ENCODE measurements at places on chromosomes 16 and 17.

- no peak for DNase-seq
Measured at GRCh38 chr17:17523001-17523730, 27.0 kb upstream of the RASD1 start.

- DNase-seq = no peak
Measured at GRCh38 chr16:25835126-25835525, 143.4 kb downstream of the HS3ST4 start.

DNA sequence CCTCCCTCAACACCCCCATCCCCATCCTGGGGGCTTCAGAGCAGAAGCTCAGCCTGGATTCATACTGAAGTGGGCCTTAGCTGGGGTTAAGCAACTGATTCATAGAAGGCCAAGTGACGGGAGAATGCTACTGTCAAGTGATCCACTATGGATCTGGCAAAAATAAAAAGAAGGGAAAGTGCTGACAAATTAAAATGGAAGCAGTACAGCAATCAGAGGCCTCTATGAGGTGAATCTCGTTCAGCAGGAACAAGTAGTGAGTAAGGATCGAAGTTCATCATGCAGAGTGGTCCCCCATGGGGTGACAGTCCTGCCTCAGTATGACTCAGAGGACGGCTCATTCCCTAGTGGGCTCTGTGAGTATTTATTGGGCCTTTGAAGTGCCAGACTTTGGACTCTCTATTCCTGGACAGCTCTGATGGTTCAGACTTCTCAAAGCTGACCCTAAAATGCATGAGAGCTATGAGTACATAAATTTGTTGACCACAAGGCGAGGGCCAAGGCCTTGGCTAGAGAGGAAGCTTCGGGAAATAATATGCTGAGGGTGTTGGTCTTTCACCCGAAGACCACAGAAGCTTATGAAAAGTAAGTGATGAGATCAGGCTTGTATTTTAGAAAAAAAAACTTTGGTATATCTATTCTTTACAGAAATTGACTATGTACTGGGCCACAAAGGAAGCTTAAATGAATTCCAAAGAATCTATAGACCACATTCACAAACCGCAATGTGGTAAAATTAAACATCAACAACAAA, 5.3 kb upstream of the NSMCE1 start:
- DNase-seq = no peak

GRCh38 chr17:13067629-13068303, 49.9 kb upstream of the ELAC2 start:
- DNase-seq = no peak

GRCh38 chr17:58504826-58505351, 9.5 kb downstream of the MTMR4 start:
- DNase-seq = no peak

- no peak for DNase-seq
Measured at GRCh38 chr16:88886420-88886844, 20.0 kb upstream of the PABPN1L start.

DNA sequence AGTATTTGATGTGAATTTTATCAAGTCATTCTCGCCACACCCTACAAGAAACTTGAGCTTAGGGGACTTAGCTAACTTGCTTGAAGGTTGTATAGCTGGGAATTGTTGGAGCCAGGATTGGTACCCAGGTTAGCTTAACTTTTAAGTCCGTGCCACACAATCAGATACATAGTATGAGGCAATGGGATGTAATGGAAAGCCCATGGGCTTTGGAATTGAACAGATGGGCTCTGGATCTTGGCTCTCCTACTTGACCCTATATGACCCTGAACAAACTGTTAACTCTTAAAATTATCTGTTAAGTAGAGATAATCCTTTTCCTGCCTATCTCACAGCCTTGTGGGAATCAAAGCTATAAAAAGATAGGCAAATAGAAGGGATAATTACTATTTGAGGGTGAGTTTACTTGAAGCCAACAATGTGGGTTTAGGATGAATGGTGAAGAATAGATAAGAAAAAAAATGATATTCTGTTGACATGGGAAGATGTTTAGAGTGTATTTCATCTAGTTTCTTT, 51.9 kb upstream of the CACNG3 start:
- DNase-seq = no peak

DNA sequence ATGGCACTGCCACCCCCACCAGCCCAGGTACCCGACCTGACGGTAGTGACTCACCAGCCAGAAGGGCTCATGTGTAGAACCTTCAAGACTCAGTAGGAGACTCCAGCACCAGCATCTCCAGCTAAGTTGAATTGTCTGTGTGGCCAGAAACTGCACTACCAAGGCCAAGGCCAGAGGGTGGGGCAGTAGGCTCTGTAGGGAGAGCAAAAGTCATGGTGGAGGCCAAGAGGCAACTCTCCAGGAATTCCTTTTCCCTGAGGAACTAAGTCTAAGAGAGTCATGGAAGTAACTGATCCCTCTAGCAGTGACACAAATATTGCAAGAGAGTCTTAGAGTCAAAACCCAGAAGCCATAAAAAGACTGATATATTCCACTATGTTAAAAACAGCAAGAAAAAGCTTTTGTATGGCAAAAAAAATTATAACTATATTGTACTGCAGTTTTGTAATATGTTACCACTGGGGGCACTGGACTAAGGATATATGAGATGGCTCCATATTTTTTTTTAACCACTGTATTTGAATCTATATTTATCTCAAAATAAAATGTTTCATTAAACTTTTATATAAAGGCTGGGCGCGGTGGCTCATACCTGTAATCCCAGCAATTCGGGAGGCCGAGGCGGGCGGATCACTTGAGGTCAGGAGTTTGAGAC, 30.2 kb upstream of the GUCY2D start:
- no peak for DNase-seq

DNA sequence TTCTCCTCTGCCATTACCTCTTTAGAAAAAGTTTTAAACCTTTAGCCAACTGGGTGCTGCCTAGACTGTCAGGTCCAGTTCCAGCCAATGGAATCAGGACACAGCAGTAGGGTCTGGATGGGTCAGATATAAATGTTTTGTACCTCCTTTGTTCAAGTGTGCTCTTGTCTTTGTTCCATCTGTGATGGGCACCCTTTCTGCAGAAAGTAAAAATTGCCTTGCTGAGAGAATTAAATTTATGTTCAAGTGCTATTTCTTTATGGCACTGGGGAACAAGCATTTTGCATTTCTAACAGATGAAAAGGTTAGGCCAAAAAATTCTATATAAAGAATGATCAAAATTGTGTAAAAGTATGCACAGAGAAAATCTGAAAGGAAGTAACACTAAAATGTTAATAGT, 5.2 kb upstream of the HP start:
- no peak for DNase-seq

GRCh38 chr17:29078183-29079045, 35.5 kb downstream of the PIPOX start:
- DNase-seq = no peak

DNA sequence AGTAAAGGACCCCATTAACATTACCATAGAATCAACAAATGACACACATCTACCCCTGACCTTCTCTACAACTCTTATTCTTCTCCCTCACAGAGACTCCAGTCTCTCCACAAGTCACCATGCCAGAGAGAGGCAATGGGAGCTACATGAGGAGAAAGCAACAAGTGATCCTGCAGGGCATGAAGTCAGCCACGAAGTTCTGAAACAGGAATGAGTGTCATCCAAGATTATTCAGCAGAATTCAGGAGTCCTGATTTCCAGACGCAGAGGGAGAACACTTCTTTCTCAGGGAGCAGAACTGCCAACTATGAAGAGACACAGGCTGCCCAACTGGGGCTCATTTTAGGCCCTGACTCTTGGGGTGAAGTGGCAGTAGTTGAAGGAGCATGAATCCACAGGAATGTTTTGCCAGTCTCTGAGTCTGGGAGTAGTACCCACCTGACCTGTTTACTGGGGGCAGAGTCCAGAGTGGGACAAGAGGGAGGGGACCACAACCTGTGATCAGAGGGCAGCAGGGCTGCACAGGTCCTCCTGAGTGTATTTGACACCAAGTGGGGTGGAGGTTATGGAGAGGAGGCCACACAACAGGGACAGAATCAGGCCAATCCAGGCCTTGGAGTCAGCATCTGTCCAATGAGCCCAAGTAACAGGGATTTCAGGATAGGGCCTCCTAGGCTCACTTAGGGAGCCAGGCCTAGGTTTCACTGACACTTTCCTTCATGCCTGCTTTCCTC, 2.4 kb upstream of the MTMR4 start:
- no peak for DNase-seq

DNA sequence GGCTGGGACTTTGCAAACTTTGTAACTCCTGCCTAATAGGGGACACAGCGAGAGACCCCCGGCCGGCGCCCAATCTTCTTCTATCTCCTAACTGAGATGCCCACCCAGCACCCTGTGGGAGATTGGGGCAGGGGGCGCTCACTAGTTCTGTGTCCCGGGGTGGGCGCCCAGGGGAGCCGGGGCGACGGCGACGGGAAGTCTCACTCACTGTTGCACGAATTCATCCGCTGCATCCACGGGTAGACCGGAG, 3.9 kb upstream of the HOXB5 start:
- DNase-seq = no peak

DNA sequence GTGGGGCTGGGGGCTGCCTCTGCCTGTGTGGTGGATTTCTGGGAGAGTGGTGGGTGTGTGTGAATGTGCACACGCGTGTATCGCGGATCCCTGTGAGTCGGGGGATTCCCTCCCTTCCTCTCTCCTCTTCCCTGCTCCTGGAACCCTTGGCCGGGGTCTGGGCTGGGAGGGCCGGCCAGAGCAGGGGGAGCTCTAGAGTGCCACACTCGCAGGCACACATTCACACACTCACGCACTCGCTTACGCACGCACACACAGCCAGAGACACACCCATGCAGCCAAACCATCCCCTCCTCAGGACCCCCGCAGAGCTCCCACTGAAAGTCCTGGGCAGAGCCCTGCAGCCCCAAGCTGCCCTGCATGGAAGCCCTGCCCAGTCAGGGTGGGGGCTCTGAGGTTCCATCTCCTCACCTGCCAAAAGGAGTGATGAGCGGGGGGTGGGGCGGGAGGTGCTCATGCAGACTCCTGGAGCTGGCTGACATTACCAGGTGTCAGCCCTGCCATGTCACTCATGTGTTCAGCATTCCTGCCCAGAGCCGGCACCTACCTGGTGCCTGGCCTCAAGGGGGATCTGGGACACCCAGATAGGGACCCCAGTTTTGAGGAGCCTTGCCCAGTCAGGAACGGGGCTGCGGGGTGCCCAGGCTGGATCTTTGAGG, 1.9 kb downstream of the NECAB2 start:
- DNase-seq = no peak

- no peak for DNase-seq
Measured at GRCh38 chr16:30621765-30622164, 11.6 kb upstream of the ZNF689 start.

- DNase-seq = no peak
Measured at GRCh38 chr16:16148755-16149154, 74.5 kb downstream of the ABCC6 start.

DNA sequence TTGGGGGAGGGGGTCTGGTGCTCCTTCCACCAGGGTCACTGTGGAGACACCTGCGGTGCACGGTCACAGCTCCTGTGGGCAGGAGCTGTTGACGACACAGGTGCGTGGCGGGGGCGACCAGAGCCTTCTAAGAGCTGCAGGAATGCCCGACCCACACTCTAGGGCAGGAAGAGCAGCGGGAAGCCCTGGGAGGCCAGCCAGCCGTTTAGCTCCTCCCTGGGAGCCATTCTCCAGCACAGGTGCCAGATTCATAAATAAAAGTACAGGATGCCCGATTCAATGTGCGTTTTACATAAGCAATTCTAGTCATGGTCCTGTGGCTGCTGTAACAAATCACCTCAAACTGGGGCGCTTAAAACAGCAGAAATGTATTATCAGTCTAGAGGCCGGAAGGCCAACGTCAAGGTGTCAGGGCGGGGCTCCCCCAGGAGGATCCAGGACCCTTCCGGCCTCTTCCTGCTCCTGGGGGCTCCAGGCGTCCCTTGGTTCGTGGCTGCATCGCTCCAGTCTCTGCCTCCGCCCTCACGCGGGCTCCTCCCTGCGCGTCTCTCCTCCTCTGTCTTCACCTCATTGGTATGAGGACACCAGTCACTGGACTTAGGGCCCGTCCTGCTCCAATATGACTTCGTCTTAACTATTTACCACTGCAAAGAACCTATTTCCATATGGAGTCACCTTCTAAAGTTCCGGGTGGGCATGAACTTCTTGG, 155.4 kb downstream of the FOXL1 start:
- no peak for DNase-seq

DNA sequence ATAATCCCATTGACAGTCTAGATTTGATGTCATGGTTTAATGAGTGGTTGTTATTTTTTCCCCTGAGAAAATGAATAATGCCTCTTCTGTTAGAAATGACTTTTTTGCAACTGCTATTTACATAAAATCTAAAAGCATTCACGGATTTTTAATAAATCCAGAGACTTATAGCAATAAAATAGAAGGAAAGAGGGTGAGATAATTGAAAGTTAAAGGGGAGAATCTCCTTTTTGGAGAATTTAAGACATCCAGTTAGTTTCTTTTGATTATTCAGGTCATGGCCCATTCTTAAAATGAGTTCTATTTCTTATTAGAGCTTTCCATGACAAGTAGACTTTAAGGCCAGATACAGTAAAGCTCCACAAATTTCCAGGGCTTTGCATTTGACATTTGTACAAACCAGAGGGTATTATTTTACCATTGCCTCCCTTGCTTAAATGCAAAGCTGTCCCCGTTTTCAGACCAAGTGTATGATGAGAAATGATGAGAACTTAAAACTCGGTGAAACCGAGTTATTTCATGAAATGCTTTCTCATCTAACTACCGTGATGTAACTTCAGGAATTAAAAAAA, 789.0 kb upstream of the SOX9 start:
- no peak for DNase-seq

GRCh38 chr17:4003131-4003500, 38.9 kb upstream of the ATP2A3 start:
- DNase-seq = no peak

DNA sequence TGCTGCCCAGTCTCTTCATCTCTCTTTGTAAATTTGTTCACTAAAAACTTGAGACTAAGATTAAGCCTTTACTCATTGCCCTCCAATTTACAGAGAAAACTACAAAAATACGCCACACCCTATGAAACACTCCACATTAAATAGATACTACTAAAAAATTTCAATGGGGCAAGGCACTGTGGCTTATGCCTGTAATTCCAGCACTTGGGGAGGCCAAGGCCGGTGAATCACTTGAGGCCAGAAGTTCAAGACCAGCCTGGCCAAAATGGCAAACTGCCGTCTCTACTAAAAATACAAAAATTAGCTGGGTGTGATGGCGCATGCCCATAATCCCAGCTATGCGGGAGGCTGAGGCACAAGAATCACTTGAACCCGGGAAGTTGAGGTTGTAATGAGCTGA, 3.8 kb downstream of the UBE2O start:
- no peak for DNase-seq

GRCh38 chr17:41551365-41551764, 20.5 kb downstream of the KRT9 start:
- no peak for DNase-seq

- DNase-seq = no peak
Measured at GRCh38 chr17:4696437-4696805, 7.5 kb downstream of the PELP1 start.

DNA sequence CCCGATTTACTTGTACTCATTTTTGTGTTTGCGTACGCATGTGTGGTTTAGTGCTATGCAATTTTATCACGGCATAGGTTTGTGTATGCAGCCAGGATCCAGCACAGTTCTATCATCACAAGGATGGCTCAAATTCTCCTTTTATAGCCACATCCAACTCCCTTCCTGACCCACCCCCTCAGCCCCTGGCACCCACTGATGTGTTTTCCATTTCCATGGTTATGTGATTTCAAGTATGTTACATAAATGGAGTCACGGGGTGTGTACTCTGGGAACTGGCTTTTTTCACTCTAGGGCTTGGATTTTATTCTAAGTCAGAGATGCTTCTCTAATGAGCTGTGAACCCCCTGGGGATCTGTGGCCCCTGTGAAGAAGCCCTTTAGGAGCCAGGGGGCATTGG, 16.8 kb downstream of the IL4R start:
- peak; percentile 31 for DNase-seq

- no peak for DNase-seq
Measured at GRCh38 chr17:82751171-82751570, 694 bp upstream of the TBCD start.
